Activated T-helper 2 cell treated with anti-CD3 and anti-CD28 coated beads, Interferon-gamma antibody, Interleukin-2, Interleukin-4, amounts not matched to agents 10 μg/mL and 5 μg/mL and 100 μg/mL, durations not matched to agents 14 hours and 24 hours and 36 hours (primary cell): ENCODE measurements at places on chromosomes 6 and 20.

GRCh38 chr6:132253211-132253610 is 148.1 kb downstream of the MOXD1 start:
- no peak for DNase-seq

GRCh38 chr6:32967151-32968091 is 973 bp upstream of the BRD2 start:
- no peak for DNase-seq

DNA sequence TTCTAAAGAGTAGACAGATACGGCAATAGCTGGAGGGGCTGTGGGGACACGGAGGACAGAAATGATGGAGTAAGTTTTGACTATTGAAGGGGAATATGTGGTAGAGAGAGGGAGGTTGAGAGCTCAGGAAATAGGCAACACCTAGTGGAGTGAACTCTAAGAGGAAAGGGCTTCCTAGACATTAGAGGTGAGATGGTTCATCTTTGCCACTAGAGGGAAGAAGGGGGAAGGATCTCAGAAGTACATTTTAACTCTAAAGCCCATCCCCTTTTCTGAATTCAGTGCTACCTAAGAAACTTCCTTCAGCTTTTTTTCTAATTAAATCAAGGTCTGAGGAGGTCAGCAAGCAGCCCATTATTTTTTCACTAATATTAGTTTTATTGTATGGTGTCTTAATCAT is 689.4 kb upstream of the MAP3K7 start:
- DNase-seq: no peak

GRCh38 chr6:124443541-124443940 is 518.7 kb upstream of the RNF217 start:
- DNase-seq: no peak

- no peak for DNase-seq
Observed at GRCh38 chr6:148296771-148297170, 45.9 kb upstream of the SASH1 start.

GRCh38 chr6:28929887-28930620 is 6.3 kb upstream of the TRIM27 start:
- DNase-seq: no peak

GRCh38 chr20:32626859-32627636 is 41.9 kb upstream of the NOL4L start:
- no peak for DNase-seq

DNA sequence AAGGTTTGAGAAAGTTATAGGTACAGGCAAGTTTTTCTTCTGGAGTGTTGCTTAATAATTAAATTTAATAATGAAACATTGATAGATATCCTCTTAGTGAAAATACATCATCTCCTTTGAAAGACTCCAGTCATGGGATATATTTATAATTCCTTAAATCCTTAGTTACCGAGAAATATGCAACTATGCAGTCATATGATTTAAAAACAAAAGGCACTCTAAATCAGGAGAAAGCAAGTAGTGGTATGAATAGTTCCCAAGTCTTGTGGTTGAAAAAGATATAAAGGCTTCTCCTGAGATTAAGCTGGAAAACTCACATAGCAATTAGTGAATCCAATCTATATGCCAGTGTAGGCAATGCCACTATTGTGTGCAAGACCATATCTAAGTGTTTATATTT is 475.4 kb downstream of the EYS start:
- no peak for DNase-seq
